NCI-H226 (cell line): ENCODE measurements at places on chromosomes 3 and 15.

- no peak for DNase-seq
Measured at GRCh38 chr3:134302674-134303073, 52.0 kb upstream of the RYK start.

DNA sequence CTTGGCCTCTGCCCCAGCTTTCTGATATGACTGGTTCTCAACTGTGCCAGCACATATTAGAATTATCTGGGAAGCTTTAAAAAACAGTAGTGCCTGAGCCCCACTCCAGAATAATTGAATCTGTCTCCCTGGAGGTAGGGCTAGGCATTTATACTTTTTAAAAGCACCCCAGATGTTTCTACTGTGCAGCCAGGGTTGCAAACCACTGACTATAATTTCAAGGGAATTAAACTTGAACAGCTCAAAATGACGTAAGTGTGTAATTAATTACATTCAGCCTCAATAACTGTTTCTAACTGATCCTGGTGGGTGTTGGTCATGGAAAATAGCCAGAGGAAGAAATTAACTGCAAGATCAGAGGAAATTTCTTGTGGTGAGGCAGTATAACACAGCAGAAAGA lies 4.4 kb upstream of the IRAK2 start:
- no peak for DNase-seq

DNA sequence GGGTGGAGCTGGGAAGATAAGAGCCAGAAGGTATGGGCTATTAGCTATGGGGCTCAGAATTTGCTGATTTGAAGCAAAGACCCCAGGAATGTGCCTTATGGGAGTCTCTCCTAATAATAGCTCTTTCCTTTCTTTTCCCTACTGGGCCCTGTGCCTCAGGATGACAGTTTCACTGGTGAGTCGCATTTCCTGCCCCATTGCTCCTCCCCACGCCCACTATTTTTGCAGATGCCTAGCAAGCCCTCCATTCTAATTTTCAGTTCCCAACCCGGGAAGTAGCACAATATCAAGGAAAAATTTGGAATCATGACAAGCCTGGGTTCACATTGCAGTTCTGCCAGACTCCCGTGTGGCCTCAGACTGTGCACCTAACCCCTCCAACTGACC lies 583 bp downstream of the IL17RE start:
- peak; percentile 53 for DNase-seq

DNA sequence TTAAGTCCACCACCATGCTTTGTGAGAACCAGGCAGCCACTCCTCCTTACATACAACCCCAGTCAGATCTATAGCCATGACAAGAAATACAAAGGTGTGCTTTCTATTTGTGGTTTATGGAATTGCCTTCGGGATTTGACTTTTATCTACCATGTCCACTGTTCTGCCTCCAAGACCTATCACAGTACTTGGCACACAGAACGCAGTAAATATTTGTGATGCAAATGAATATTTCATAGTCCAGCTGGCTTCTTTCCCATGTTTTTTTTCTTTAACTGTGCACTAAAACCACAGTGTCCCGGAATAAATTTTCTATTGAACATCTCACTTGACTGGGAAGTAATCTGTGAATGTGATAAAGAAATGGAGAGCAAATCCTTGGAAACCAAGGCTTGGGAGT lies 314.7 kb downstream of the RORA start:
- DNase-seq, result no peak

DNA sequence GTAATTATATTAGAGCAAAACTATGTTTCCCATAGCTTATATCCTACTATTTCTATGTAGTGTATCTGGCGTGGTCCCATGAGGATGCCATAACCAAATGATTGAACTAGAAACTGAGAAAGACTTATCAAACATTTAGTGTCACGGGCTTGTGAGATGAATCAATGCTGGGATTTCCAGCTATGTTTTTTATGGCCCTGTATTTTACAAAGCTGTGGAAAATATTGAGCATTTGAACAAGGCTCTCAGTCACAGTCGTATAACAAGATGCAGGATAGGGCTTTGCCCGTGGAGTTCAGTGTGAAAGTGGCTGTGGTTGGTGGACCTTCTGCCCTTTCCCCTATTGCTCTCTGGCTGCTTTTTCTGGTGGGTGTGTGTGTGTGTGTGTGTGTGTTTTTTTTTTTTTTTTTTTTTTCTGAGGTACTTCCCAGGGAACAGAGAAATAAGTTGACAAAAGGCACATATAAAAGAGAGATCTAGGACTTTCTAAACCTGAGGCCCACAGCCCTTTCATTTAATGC lies 60.7 kb downstream of the CACNA1D start:
- DNase-seq, result no peak

GRCh38 chr3:169658311-169658931 lies 5.1 kb downstream of the MECOM start:
- no peak for DNase-seq

DNA sequence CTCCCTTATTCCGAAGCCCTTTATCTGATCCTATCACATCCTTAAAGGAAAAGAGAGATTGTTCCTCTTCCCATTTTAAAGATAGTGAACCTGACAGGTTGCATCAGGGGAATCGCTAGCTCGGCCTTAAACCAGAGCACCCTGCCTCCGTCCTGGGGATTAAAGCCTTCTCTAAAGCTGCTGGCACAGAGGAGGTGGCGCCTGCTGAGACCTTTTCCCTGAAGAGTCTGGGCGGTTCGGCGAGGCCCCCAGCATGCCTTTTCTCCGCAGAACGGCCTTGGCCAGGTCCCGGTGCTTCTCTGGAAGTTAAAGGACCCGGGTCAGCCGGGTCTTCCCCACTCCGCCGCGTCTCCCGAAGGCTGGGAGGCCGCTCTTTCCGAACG lies 593 bp downstream of the FAM219B start:
- DNase-seq, result no peak

- peak; percentile 29 for DNase-seq
Measured at GRCh38 chr15:48112242-48112641, 8.5 kb upstream of the SLC24A5 start.

DNA sequence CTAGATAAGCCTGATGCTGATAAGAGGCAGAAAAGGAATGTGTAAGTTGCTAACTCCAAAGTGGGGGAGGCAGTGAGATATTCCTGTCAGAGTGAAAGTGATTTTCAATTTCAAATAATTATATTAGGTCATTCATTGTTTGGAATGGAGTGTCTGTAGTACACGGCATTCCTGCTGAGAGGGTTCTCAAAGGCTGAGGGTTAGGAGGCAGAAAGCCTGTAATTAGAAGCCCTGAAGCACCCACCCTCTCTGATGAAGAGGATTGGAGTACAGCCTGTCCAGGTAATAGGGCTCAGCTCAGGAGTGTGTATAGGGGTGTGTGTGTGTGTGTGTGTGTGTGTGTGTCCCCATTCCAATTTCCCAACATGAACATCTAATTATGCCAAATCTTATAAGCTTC lies 486.8 kb downstream of the MAGI1 start:
- DNase-seq, result peak; percentile 5

DNA sequence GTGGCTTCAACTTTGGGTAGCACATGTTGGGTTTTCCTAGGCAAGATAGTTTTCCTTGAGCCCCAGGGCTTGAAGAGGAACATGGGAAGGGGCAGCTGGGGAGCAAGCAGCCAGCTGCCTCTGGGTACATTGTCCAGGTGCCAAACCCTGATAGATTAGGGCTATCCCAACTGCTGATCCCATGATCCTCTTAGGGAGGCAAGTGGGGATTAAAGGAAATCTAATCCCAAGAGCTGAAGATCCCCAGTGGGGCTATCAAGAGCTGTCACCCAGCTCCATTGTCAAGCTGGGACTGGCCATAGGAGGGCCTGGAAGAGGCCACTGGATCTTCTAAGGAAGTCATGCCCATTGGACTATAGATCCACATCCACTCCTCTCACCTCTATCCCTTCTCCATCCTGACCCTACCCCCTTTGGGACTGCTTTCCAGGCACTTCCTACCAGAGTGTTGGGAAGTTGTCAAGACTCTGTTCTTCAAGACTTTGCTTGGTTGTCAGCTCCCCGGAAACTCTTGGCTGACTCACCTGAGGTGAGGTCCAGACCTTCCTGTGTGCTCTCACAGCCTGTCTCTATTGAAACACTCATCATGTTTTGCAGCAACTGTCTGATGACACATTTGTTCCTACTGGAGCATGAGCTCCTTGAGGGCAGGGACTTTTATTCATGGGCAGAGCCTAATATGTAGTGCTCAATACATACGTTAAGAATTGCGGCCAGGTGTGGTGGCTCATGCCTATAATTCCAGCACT lies 5.9 kb downstream of the CAMK2N2 start:
- peak; percentile 51 for DNase-seq

DNA sequence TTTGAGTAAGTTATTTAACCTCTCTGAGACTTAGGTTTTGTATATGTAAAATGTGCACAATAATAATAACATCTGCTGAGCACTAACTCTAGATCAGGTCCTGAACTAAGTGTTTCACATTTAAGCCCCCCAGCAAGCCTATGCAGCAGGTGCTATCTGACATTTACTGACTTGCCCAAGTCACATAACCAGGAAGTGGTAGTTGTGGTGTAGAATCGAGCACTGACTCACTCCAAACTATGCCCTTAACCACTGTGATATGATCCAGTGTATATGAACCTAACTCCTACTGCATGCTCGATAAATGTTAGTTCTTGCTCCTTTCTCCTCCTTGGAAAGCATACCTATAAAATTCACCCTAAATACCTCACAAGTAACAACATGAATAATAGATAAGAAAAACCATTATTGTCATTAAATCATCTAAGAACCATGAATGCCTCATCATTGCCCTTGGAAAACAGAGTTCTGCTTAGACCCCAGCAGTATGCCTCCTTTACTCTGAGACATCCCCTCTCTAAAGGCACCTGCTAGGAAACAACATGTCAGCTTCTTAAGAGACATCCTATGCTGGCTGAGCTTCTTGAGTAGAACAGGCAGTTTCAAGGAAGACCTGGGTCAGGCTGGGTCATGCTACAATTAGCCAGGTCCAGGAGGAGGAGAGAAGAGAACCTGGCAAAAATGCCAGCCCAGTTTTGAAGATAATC lies 3.0 kb upstream of the SHC4 start:
- DNase-seq, result peak; percentile 66

GRCh38 chr15:85031944-85032558 lies 50.4 kb downstream of the PDE8A start:
- no peak for DNase-seq

DNA sequence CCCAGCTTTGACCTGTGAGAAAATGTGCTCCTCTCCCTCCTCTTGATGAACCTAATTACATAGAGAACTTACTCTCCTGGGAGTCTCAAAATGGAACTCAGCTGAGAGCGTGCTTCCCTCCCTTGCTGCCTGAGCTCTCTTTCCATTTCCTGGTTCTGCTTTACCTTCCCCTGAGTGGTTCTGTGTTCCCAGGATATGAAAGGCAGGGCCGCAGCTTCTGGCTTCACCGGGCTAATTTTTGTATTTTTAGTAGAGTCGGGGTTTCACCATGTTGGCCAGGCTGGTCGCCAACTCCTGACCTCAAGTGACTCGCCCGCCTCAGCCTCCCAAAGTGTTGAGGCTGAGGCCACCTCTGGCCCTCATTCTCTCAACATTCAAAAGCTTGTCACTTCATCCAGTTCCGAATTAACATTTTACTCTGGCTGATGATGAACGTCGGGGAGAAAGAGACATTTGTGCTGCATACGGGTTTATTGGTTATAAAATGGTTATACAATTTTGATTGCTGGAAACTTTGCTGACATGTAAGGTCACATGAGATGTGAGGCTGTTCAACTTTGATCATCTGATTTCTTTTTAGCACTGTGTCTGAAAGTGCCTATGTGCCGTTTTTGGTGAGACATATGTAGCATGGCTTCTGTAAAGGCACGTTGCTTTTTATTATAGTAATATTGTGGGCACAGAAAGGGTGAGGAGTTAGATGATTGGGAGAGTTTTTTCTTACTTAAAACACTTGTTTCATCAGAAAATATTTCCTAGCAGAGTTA lies 6.6 kb downstream of the PLS1 start:
- no peak for DNase-seq
